ENCODE measurements at places on chromosomes 5 and 9. TPM values are rescaled to one million over a fixed set of nuclear protein-coding genes. Genes with fewer than 3 reads are reported as not detected.
A peak's percentile ranks its signal among the peaks of the same experiment; 100 is the strongest.

DNA sequence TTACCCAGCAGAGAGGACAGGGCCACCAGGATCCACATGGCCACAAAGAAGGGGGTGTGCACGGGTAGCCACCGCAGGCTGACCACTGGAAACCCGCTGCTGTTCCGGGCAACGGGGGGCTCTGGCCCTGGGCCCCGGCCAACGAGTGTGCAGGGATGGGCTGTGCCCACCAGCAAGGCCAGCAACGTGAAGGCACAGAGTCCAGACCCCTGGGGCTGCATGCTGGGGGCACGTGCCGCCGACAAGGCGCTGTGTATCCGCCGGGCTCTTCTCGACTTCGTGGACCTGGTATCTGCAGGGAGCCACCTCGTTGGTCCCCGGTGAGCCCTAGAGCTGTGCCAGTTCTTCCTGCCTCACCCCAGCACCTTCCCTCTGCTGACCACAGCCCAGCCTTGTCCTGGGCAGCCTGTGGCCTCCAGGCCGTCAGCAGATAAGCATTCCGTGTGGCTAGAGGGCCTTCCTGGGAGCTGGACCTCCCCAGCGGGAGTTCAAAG lies 42.2 kb upstream of the CEP72 start:
- H3K27ac ChIP-seq = no peak overlapping the region
- no peaks in the 10 kb centered on the region for H3K36me3 ChIP-seq

- no peaks in the 10 kb centered on the region for H3K36me3 ChIP-seq
- H3K27me3 ChIP-seq = no peaks in the 10 kb centered on the region
- H3K27ac ChIP-seq = no peak overlapping the region
- no peak for DNase-seq
- no peaks in the 10 kb centered on the region for H3K4me1 ChIP-seq
These were observed 202.6 kb downstream of the NR3C1 start for GRCh38 chr5:143200781-143201398.

DNA sequence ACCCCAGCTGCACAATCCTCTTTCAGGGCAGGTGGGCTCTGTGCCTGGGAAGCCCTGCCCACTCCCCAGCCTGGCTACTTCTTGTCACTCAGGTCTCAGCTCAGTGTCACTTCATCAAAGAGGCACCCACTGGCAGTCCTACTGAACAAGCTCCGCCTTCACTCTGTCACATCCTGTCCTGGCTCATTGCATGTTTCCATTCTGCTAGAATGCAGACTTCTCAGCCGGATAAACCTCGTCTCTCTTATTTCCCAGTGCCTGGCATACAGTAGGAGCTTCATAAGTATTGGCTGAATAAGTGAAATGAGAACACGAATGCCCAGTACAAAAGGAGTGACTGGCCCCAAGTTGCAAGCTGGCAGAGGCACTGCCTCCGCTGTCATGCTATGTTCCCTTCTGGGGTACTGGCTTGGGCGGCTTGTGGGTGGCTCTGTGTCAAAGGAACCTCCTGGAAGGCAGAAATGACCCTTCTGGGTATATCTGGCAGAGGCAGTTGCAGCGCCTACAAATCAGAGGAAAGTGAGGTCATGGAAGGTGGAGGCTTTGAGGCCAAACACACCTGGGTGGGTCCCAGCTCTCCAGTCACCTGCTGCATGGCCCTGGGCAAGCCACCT lies 98.3 kb upstream of the PHYKPL start:
- H3K36me3 ChIP-seq = no peaks in the 10 kb centered on the region
- no peak for DNase-seq
- no peaks in the 10 kb centered on the region for H3K27me3 ChIP-seq
- no peak overlapping the region for H3K4me3 ChIP-seq

DNA sequence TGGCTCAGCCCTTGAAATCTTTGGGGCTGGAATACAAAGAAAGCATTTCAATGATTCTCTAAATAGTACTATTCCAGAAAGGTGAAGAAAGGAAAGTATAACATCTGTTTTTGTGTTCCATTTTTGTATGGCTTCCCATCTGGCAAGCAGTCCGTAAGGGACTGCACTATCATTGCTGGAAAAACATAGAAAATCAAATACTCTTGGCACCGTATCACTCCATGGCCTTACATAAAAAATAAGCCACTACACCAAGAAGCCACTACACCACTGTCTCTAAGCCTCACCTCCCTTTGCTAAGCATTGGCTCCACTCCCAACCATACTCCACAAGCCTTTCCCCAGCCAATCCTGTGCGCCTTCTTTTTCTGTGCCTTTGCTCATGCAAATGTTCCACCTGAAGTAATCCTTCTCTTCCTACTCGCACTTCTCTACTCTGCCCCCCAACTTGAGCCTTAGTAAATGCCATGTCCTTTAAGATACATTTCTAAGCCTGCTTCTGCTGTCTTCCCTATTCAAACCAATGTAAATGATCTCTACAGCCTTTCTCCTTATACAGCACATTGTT lies 454.6 kb upstream of the TUSC1 start:
- H3K4me3 ChIP-seq = no peak overlapping the region
- no peaks in the 10 kb centered on the region for H3K4me1 ChIP-seq
- DNase-seq = no peak
- H3K36me3 ChIP-seq = no peaks in the 10 kb centered on the region
- no peaks in the 10 kb centered on the region for H3K27me3 ChIP-seq

DNA sequence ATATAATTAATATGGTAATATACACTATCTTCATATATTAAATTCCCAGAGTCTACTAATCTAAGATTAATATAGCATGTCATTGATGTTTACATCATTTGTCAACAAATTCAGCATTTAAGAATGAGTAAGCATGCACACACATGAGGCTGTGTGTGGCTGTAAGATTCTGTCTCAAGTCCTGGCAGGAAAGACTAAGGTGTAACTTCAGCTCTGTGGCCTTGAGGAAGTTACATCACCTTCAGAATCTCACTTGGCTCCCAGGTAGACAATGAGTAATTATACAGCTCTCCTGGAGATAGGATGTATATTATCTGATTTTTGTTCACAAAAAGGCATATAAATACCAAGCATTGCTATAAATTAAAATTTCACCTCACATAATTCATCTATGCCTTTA lies 119.4 kb upstream of the IQGAP2 start:
- H3K27me3 ChIP-seq = no peaks in the 10 kb centered on the region
- H3K36me3 ChIP-seq = no peaks in the 10 kb centered on the region
- no peak overlapping the region for H3K4me3 ChIP-seq
- no peaks in the 10 kb centered on the region for H3K4me1 ChIP-seq

DNA sequence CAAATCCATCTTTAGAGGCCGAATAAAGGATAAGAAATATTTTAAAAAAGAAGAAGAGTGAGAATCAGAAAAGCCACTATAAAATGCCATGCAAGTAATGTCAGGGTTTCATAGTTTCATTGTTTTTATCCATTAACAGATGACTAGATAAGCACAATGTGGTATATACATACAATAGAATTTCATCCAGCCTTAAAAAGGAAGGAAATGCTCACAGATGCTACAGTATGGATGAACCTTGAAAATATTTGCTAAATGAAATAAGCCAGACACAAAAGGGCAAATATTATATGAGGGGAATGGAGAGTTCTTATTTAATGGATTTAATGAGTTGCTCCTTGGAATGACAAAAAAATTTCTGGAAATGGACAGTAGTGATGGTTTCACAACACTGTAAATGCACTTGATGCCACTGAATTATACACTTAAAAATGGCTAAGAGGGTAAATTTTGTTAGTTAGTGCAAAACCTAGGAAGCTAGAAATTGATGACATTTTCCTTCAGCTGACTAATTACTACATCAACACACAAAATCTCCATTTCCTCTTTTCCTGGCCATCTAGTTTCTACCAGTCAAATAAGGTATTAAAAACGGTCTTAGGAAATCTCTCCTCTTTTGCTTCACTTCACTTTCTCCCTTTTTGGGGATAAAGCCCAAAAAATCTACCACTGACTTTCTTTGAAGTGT lies 86.6 kb downstream of the GNA14 start:
- H3K4me3 ChIP-seq = no peak overlapping the region
- no peak for DNase-seq
- no peaks in the 10 kb centered on the region for H3K4me1 ChIP-seq
- no peaks in the 10 kb centered on the region for H3K36me3 ChIP-seq
- H3K27ac ChIP-seq = no peak overlapping the region

- H3K4me1 ChIP-seq = no peaks in the 10 kb centered on the region
- H3K27ac ChIP-seq = no peak overlapping the region
- no peak for DNase-seq
- no peaks in the 10 kb centered on the region for H3K36me3 ChIP-seq
These were observed 93.5 kb upstream of the SHB start for GRCh38 chr9:38162332-38163211.

- no peak for DNase-seq
- H3K27ac ChIP-seq = no peak overlapping the region
- no peaks in the 10 kb centered on the region for H3K4me1 ChIP-seq
- H3K27me3 ChIP-seq = no peaks in the 10 kb centered on the region
These were observed 21.6 kb downstream of the MRPL22 start for GRCh38 chr5:154962494-154962893.

GRCh38 chr5:180084638-180085561 lies 13.3 kb upstream of the RNF130 start:
- DNase-seq = peak; percentile 86
- H3K27me3 ChIP-seq = no peaks in the 10 kb centered on the region
- H3K36me3 ChIP-seq = no peaks in the 10 kb centered on the region
- H3K4me1 ChIP-seq = no peaks in the 10 kb centered on the region
- H3K27ac ChIP-seq = peak overlapping the region; percentile 6

DNA sequence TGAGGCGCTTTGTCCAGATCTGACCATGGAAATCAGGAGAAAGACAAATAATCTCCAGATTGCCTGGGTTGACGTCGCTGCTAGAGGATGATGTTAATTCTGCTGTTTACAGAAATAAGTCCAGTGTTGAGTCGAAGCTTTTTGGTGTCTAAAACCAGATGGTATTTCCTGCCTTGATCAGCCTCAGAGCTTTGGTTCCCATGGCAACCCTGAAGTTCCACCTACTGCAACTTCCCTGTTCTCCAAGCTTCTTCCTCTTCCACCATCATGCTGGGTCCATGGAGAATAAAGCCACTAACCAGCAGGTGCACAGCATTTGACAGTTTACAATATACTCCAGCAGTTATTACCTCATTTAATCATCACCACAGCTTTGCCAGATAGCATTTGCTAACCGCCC lies 18.0 kb upstream of the GABBR2 start:
- H3K36me3 ChIP-seq = no peaks in the 10 kb centered on the region
- no peaks in the 10 kb centered on the region for H3K4me1 ChIP-seq
- no peak for DNase-seq
- no peak overlapping the region for H3K4me3 ChIP-seq
- H3K27ac ChIP-seq = no peak overlapping the region

DNA sequence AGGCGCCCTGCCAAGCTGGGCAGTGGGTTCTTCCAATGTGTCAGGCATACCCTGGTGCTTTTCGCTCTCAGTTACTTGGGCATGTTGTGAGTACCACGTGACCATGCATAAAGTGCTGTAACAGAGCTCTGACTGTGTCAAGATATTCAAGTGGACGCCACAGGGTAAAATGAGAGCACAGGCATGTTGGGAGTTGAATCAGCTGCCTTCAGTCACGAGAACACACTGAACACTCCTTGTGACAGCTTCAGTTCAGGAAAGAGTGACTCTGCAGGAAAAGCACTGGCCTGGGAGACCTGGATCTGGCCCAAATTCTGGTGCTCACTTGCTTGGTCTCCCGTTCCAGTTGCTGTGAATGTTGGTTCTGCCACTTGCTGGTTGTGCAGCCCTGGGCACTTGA lies 5.1 kb downstream of the MLANA start:
- H3K27me3 ChIP-seq = no peaks in the 10 kb centered on the region
- no peak overlapping the region for H3K4me3 ChIP-seq
- no peak overlapping the region for H3K27ac ChIP-seq
- DNase-seq = no peak
- H3K36me3 ChIP-seq = no peaks in the 10 kb centered on the region

GRCh38 chr5:169251333-169252084 lies 49.4 kb downstream of the SLIT3 start:
- no peaks in the 10 kb centered on the region for H3K4me1 ChIP-seq
- no peaks in the 10 kb centered on the region for H3K27me3 ChIP-seq
- no peaks in the 10 kb centered on the region for H3K36me3 ChIP-seq
- no peak for DNase-seq
- H3K27ac ChIP-seq = no peak overlapping the region

GRCh38 chr5:68739752-68740151 lies 354.1 kb upstream of the SLC30A5 start:
- no peak overlapping the region for H3K27ac ChIP-seq
- no peak overlapping the region for H3K4me3 ChIP-seq
- H3K4me1 ChIP-seq = no peaks in the 10 kb centered on the region
- H3K36me3 ChIP-seq = no peaks in the 10 kb centered on the region
- H3K27me3 ChIP-seq = no peaks in the 10 kb centered on the region

- H3K4me1 ChIP-seq = peaks cover 12% of the 10 kb centered on the region
- no peak overlapping the region for H3K27ac ChIP-seq
- no peak for DNase-seq
- H3K27me3 ChIP-seq = no peaks in the 10 kb centered on the region
These were observed 65.8 kb downstream of the NFIB start for GRCh38 chr9:14248149-14248548.

EPB41L4A gene
- total RNA-seq = 10.1 TPM

ZNF366 gene
- 0.47 TPM for total RNA-seq

FAXDC2 gene
- total RNA-seq = 20.8 TPM

CDH9 gene
- not detected for total RNA-seq

NR4A3 gene
- total RNA-seq = 0.10 TPM

LMX1B gene
- not detected for total RNA-seq

ASPN gene
- 7.6 TPM for total RNA-seq

IL3 gene
- 0.25 TPM for total RNA-seq

AHRR gene
- total RNA-seq = 1.9 TPM
